ENCODE measurements at places on chromosomes 16 and 17.

DNA sequence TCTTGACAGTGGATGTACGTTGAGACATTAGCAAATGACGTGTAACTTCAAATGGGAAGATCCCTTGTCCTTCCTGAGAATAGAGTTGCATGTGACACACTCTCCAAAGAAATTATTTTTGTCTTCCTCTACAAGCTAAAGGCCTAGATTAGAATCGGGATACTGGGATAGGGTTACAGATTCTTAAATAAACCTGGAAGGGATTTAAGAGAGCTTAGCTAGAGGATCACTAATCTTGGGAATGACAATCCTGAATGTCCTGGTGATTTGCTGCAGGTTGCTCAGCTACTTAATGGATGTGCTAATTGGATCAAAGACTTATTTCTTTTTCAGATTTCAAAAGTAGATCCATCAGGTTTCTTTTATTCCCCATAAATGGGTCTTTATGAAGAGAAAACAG lies 101.9 kb downstream of the KCNJ2 start:
- DNase-seq = no peak

- DNase-seq = no peak
These were observed 1.3 kb downstream of the MSLN start for GRCh38 chr16:761625-762513.

- DNase-seq = no peak
These were observed 702 bp upstream of the WNT3 start for GRCh38 chr17:46818929-46819859.

- no peak for DNase-seq
These were observed 11.5 kb downstream of the GPT2 start for GRCh38 chr16:46895399-46896313.

DNA sequence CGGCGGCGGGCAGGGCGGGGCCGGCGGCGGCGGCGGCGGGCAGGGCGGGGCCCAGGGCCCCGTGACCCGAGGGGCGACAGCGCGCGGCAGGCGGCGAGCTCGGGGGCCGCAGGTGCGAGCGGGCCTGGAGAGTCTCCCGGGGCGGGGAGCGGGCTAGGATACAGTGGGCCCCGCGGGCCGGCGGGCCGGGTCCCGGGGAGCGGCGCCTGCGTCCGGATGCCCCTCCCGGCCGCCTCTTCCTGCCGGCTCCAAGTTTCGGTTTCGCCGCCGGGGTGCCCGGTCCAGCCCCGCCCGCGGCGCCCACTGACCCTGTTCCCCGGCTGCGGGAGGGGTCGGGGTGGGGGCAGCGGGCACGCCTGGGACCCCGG lies at the start of gene RNF213:
Gene RNF213 (plus strand): TSS at position 62 of the 368 bp plus-strand sequence. CDS start 2,830 bp downstream, outside the sequence.
- DNase-seq = peak; percentile 65

- DNase-seq = no peak
These were observed 53.9 kb upstream of the ACSF3 start for GRCh38 chr16:89039756-89040155.

- no peak for DNase-seq
These were observed 108.8 kb upstream of the HLF start for GRCh38 chr17:55155856-55156560.

GRCh38 chr17:12620200-12620720 lies 45.4 kb upstream of the MYOCD start:
- DNase-seq = no peak

GRCh38 chr17:41909088-41909487 lies 9.7 kb downstream of the ACLY start:
- DNase-seq = no peak

GRCh38 chr17:50074227-50074626 lies 18.3 kb downstream of the ITGA3 start:
- no peak for DNase-seq

DNA sequence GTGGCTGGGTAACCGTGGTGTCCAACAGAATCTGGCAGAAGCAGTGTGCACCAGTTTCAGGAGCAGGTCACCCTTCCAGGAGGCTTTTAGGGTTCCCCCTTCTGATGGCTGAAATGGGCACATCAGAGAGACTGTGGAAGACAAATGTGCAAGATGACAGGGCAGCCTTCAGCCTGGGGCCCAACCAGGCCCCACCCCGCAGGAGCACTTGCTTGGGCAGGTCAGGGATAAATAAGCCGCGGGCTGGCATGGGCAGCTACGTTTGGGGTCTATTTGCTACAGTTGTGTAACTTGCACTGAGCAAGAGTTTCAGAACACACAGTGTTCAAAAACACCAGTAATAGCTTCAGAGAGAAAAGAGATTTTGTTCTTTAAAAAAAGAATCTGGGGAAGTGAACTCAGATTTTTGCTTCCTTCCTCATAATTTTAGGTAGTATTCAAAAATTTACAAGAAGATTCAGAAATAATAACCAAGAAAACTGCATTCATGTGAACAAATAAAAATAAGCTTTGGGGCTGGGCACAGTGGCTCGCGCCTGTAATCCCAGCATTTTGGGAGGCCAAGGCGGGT lies 44.9 kb upstream of the BAHCC1 start:
- DNase-seq = no peak

GRCh38 chr17:2081564-2081963 lies 26.7 kb downstream of the HIC1 start:
- no peak for DNase-seq

GRCh38 chr17:58236394-58236793 lies 2.0 kb upstream of the LPO start:
- no peak for DNase-seq

DNA sequence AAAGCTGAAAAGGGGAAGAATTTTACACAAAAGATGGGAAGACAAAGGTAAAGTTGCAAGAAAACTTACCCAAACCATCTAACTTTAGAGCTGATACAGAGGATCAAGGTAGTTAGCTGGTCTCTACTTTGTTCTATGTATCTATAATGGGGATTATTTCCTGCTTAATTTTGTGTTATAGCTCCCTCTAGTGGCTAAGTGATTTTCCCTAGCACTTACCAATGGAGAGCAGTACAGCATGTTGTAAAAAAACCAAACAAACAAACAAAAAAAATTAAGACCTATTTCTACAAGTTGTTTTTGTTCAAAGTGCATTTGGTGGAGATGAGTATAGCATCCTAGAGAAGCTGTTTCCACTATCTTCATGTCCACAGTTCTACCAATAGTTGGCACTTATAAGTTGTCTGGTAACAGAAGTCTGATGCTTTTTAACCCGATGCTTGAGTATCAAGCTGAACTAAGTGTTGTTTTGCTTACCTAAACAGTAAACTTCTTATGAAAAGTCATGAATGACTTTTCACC lies 7.5 kb downstream of the SRSF1 start:
- peak; percentile 83 for DNase-seq

DNA sequence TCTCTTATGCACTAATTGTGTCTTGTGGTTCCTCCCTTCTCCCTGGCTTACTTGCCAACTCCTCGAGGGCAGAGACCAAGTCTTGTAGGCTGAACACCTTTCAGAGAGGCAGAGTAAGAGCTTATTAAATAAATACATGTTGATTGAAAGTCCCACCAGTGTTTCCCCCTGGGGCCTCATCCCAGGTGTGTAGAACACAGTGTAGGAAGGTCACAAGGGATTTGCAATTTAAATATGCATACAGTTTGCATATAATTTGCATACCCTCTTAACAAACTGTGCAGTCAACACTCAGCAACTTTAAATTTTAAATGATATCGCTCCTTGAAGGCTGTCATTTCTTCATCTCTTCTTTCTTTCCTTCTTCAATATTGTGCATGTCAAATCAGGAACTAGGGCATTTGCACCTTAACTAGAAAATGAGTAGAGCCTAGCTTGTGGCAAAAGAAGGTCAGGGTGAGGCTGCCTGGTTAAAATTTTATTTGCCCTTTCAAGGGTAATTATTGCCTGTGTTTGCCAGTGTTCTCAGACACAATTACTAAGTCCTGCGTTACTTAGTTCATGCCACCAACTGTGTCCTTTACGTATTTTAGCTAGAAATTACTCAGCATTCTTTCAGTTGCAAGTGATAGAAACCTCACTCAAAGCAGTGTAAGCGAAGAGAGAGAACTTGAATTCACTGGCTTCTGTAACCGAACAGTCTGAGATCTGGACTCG lies 465.7 kb downstream of the HAPSTR1 start:
- no peak for DNase-seq

DNA sequence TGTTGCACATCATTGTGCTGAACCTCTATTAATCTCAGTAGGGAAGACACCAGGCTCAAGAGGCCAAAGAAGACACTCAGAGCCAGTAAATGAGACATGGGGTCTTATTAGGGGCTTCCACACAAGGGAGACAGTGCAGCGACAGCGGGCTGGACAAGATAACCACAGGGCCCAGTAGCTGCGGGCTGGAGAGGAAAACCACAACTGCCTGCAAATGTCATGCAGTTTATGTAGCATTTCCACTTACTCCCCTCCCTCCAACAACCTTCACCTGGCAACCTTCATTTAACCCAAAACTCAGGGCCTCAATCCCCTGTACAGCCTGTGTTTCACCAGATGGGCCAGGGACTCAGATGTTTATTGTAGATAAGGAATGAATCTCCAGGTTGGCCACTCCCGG lies 185.6 kb downstream of the UTP18 start:
- no peak for DNase-seq

GRCh38 chr16:65283181-65283651 lies 161.4 kb upstream of the CDH11 start:
- no peak for DNase-seq

DNA sequence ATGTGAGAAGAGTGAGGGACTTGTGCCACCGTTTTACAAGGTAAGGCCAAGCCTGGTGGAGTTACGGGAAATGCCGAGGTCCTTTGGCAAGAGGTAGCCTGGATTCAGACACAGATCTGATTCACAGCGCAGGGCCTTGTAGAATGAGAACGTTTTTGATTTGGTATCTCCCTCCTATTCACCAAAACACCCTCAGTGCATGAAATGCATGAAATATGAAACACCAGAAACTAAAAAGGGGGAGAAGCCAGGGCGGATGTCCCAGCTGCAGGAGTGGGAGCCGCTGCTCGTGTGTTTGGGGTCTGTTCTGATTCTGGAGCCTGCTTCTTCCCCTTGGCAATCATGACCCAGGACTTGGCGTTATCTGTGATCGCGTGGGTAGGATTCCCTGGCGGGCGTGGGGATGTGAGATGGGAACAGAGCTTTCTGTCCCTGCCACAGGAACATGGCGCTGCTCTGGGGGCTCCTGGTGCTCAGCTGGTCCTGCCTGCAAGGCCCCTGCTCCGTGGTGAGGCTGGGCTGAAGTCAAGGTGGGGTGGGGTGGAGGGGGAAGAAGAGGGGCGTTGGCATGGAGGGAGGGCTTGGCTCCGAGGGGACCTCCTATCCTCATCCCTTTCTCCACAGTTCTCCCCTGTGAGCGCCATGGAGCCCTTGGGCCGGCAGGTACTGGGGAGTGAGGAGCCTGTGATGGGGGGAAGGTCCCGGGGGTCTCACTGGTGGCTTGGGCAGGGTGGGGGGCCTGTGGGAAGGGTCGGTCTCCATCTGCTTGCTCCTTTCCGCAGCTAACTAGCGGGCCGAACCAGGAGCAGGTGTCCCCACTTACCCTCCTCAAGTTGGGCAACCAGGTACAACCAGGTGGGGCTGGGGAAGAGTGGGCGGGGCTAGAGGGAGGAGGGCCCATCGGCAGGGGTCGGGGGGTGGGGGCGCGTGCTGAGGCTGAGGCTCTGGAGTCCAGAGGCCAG lies 2.2 kb downstream of the SERPINF2 start:
- no peak for DNase-seq

Data from CD4-positive, alpha-beta T cell treated with Interleukin-12 subunit alpha and Interleukin-12 subunit beta, for 1 hour (primary cell).